Mucosa of gallbladder (tissue), 1 donor: ENCODE measurements at places on chromosomes 7 and 10.

- DNase-seq, result no peak
Observed at GRCh38 chr7:158997110-158997453, 140.7 kb downstream of the DYNC2I1 start.

DNA sequence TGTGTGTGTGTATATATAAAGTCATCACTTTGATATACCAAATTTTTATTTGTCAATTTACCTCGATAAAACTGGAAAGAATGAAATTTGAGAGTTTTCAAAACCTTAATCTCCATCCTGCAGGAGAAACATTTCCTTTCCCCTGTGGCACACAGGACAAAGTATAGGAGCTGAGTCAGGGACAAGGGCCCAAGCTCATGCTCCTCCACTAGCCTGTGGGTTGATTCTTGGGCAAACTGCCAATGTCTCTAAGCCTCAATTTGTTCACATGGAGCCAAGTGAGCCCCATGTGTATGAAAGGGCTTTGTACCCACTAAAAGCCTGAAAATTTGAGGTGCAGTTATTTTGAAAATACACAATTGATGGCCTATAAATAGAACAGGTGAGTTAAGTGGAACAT lies 60.3 kb upstream of the IL6 start:
- DNase-seq, result no peak

GRCh38 chr7:79820387-79820786 lies 314.2 kb upstream of the GNAI1 start:
- DNase-seq, result peak; percentile 13

GRCh38 chr10:62554632-62555199 lies 180.5 kb downstream of the ZNF365 start:
- DNase-seq, result peak; percentile 12

GRCh38 chr7:1200045-1200444 lies 32.6 kb upstream of the UNCX start:
- DNase-seq, result no peak

GRCh38 chr10:110459600-110459999 lies 38.1 kb upstream of the DUSP5 start:
- DNase-seq, result no peak

GRCh38 chr7:27759491-27759890 lies 19.5 kb downstream of the TAX1BP1 start:
- no peak for DNase-seq
